ENCODE measurements at places on chromosomes 1 and 21.
A peak's percentile ranks its signal among the peaks of the same experiment; 100 is the strongest.

DNA sequence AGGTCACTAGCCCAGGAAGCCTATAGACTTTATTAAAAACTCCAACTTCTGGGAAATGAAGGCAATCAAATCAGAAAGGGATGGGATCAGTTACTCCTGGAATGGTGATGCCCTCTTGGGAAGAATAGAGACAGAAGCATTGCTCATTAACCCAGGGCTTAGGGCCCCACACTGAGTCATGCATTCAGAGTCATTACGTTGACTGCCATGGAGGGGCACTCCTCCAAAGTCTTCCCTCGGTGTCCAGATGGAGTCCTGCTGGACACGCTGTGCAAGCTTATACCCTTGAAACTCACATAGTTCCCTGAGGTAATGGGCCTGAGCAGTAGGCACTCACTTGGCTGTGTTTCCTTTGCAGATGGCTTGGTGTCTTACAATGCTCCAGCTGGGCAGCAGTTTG, 35.2 kb upstream of the HSD17B7 start:
- DNase-seq, result no peak

GRCh38 chr1:203082571-203083462, 3.0 kb downstream of the MYOG start:
- peak; percentile 41 for DNase-seq

- no peak for DNase-seq
These were observed 194.0 kb upstream of the VAMP3 start for GRCh38 chr1:7576946-7577657.

DNA sequence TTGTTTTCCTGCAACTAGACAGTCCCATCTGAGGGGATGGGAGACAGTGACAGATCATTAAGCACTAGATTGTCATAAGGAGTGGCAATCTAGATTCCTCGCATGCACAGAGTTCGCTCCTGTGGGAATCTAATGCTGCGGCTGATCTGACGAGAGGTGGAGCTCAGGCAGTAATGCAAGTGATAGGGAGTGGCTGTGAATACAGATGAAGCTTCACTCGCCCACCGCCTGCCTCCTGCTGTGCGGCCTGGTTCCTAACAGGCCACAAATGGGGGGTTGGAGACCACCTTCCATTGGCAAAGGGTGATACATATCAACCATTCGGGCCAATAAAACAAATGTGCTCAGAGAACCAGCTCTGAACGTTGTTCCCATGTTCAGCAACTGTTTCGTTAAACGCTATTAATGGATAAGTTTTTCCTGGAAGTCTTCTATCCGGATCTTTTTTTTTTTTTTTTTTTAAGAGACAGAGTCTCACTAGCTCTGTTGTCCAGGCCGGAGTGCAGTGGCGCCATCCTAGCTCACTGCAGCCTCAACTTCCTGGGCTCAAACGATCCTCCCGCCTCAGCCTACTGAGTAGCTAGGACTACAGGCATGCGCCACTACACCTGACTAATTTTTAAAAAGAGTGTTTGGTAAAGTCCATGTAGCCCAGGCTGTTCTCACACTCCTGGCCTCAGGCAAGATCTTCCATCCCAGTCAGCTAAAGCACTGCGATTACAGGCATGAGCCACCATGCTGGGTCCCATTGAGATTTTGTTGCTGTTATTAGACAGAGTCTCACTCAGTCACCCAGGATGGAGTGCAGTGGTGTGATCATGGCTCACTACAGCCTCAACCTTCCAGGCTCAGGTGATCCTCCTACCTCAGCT, 8.7 kb upstream of the RSRP1 start:
- no peak for DNase-seq

- DNase-seq, result no peak
These were observed 45.5 kb downstream of the VPS13D start for GRCh38 chr1:12275370-12275769.

- no peak for DNase-seq
These were observed 93.3 kb downstream of the IGSF21 start for GRCh38 chr1:18200918-18201317.

- DNase-seq, result no peak
These were observed 102.0 kb upstream of the CHODL start for GRCh38 chr21:18142655-18143054.

- DNase-seq, result no peak
These were observed 5.1 kb downstream of the NT5C1A start for GRCh38 chr1:39666772-39667171.

DNA sequence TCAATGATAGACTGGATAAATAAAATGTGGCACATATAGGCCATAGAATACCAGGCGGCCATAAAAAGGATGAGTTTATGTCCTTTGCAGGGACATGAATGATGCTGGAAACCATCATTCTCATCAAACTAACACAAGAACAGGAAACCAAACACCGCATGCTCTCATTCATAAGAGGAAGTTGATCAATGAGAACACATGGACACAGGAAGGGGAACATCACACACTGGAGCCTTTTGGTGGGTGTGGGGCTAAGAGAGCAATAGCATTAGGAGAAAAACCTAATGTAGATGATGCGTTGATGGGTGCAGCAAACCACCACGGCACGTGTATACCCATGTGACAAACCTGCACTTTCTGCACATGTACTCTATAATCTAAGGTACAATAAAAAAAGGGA, 883.4 kb upstream of the PRMT6 start:
- no peak for DNase-seq

DNA sequence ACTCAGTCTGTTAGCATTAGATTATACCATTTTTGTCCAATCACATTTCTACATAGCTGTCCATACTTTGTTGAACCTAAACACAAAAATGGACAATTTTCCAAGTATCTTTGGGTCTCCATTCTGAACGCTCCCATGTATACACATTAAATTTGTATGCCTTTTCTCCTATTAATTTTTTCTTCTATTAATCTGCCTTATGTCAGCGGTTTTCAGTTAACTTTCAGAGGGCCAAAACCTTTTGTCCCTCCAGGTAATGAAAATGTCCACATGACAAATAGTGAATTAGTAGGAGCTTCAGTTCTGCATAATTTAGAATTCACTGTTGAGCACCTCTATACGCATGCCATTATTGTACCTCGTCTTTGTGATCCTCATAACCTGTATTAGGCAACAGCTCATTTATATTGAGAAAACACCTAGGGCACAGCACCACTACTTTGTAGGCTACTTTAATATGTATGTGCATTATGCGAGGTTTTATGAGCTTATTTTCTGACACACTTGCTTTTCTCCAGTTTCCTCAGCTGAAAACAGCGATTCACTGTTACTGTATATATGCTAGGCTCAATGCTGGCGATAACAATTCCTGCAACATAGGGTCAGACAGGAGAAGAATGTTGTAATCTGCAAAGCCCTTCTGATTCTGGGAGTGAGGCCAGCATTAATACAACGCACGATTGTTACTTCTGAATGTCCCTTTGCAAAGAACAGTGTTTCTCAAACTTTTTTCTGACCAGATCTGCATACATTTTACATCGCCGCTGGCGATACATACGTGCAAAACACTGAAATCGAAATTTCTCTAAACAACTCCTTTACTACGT, 1.1 kb upstream of the ABCD3 start:
- DNase-seq, result no peak

DNA sequence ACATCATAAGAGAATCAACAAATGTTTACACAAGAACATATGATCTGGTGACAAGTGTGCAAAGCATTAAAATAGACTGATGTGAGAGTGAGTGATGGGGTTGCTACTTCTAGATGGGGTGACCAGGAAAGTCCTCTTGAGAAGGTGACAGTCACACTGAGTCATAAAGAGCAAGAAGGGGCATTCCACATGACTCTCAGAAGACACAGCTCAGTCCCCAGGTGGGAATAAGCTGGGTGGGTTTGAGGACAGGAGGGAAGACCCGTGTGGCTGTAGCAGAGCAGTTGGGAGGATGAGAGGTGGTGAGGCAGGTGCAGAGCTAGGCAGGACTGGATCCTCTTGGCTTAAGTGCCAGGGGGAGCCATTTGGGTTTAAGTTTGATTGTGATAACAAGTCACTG, 53.1 kb downstream of the TNR start:
- DNase-seq, result no peak

DNA sequence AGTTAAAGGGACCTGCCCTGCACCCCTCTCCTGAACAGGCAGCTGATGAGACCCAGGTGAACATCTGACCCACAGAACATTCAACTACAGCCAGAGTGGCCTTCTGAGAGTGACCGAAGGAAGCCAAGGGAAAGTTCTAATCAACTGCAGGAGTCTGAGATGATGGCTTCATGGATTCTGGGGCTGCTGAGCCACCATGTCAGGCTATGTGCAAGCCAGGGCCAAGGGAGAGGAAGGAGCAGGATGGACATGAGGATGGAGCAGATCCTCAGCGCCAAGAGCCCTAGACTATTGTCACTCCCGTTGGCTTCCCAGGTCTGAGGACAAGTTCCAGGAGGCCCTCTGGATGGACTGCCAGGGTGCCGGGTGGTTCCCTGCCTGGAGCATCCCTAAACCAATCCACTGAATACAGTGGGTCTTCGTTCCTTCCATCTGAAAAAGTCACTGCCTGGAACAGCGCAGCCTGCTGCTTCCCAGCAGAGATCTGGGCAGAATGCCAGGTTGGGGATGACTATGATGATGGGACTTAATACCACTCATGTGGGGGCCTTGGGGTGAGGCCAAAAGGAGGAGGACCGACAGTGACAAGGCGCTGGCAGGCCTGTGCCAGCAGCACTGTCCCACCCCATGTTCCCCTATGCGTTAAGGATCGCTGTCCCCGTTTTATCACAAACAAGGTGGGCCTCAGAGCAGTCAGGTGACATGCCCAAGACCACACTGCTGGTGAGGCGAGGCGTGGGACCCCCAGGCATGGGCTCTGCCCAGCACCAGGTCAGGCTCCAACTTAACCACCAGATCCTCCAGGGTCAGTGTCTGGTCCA, 19.8 kb downstream of the SPOCD1 start:
- DNase-seq, result peak; percentile 61

- no peak for DNase-seq
These were observed 472.3 kb upstream of the VAMP3 start for GRCh38 chr1:7298749-7299151.

- DNase-seq, result no peak
These were observed 95.4 kb downstream of the PTPRU start for GRCh38 chr1:29331729-29332128.

DNA sequence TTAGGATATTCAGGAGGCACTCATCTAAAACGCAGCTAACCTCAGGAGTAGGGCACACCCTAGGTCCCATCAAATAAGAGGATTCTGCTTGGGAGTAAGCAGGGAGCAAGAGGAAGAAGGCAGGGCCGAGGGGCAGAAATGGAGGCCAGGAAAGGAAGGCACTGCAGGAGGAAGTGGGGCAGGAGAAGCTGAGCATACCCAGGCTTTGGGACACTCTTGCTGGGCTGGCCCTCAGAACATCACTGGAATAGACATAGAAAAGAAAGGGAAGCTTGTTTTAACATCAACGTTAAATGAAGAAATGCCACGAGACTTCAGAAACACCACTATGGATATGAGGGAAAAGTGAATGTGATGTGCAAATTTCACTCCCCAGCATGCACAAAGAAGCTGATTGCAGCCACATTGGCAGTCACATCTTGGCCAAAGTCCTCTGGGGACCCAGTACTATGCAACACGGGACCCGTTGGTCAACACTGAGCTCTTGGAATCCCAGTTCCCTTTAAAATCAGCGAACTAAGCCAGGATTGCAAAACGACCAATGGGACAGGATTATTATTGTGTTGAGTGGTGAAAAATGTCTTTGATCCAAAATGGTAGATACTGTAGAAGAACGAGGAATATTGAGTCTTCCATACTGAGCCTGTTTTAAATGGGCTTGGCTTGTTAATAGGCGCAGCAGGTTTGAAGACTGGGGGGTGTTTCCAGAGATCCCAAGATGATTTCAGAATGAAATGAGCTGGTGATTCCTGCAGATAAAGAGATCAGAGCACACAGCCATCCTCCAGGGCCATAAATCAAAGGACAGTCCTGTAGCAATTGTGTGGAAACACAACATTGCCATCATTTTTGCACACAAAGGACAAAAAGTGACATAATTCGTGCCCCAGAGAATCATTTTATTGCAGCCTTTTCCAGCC, 152.4 kb downstream of the TOMM20 start:
- no peak for DNase-seq

GRCh38 chr1:228344631-228345072, 62.0 kb downstream of the TRIM11 start:
- peak; percentile 52 for DNase-seq

GRCh38 chr1:64654519-64655341, 90.1 kb upstream of the RAVER2 start:
- DNase-seq, result no peak

- DNase-seq, result no peak
These were observed 2023.3 kb downstream of the NCAM2 start for GRCh38 chr21:23021481-23021880.

- DNase-seq, result no peak
These were observed 59.3 kb upstream of the GNG12 start for GRCh38 chr1:67892476-67893125.

- DNase-seq, result no peak
These were observed 72.9 kb downstream of the RPS6KA1 start for GRCh38 chr1:26602378-26602959.

GRCh38 chr1:10958614-10959013, 53.8 kb upstream of the TARDBP start:
- DNase-seq, result no peak

GRCh38 chr21:14734833-14735232, 188.7 kb upstream of the SAMSN1 start:
- no peak for DNase-seq

GRCh38 chr1:89304572-89305230, 32.0 kb upstream of the GBP5 start:
- DNase-seq, result no peak

- peak; percentile 36 for DNase-seq
These were observed 51.2 kb downstream of the B3GALT5 start for GRCh38 chr21:39663742-39664492.
